ENCODE measurements at places on chromosomes 11 and 22.
A peak's percentile ranks its signal among the peaks of the same experiment; 100 is the strongest.

DNA sequence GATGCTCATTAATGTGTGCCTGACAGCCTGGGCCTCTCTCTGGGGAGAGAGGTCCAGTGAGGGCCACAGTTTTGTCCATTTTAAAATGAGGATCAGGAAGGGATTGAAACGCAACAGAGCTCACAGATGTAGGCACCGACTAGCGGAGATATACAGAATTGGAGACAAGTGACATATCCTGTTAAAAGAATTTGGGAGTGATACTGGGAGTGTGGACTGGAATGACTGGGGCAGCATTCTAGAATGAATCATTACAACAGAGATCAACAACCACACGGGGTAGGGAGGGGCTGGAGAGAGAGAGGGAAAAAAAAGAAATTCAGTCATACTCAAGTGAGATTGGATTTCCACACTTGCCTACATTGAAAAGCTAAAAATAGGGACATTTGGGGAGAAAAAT is 2.5 kb upstream of the NCAM1 start:
- DNase-seq, result peak; percentile 41

DNA sequence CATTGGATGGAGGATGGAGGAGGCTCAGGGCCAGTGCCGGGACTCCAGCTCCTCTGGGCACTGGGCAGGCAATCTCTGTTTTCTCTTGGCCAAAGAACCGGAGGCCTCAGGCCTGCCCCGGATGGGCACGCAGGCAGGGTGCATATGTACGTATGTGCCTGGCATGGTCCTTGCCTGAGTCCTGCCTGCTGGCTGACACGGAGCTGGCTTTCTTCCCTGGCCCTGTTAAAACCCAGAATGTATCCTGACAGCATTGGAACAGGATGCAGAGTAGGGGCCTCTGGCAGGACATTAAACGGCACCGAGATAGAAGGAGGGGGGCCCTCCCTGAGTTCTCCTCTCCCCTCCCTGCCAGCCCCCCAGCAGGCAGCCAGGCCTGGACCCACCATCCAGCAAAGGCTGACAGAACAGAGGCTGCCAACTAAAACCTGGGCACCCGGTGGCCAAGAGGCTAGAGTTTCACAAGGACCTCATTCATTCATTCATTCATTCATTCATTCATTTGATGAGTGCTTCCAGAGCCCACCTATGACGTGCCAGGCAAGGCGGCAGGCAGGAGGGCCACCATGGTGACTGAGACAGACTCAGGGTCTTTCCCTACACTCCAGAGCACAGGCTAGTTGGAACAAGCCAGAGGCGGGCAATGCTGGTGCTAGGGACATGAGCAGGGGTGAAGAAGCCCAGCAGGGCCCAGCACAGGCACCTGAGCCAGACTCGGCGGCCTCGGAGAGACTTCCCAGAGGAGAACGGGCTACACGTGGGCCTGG is 28.8 kb downstream of the FLRT1 start:
- no peak for DNase-seq

DNA sequence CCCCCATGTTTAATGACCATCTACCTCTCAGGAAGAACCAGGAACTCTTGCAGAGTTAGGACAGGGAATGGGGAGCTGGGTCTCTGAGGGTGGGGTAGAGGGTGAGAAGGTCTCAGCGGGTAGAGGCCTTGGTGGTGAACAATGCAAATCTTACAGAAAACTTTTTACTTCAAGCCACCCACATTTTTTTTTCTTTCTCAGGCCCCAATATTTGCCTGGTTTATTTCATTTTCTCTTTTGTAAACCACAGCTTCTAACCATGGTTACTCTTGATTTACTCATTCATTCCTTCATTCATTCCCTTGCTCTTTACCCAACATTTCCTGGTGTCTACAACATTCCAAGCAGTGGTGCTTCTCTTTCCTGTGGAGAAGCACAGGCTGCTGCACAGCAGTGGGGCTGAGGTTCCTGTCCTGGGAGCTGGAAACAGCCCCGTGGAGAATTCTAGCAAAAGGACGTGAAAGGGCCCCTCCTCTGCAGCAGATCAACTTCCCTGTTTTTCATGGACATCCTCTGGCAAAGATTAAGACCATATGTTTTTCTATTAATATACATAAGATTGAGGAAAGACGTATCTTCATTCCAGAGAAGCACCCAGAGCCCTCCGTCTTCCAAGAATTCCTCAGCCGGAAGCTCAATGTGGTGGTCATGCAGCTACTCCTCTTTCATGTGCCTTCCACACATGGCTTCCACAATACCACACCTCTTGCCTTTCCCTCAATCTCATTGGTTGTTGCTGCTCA is 224.4 kb upstream of the SESN3 start:
- no peak for DNase-seq

DNA sequence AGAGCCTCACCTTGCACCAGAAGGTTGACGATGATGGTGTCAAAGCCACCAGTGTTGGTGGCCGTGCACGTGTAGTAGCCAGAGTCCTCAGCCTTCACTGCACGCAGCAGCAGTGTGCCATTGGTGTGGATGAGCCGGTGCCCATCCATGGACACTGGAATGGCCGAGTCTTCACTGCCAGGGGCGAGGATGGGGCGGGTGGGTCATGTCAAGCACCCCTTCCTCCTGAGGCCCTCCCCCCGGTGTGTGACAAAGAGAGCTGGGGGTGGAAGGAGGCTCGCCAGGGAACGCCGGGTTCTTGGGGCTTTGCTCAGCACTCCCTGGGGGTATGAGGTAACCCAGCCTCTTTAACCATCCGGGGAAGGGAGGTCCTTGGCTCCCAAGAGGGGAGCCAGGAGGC is 111.6 kb downstream of the CEP164 start:
- DNase-seq, result no peak

DNA sequence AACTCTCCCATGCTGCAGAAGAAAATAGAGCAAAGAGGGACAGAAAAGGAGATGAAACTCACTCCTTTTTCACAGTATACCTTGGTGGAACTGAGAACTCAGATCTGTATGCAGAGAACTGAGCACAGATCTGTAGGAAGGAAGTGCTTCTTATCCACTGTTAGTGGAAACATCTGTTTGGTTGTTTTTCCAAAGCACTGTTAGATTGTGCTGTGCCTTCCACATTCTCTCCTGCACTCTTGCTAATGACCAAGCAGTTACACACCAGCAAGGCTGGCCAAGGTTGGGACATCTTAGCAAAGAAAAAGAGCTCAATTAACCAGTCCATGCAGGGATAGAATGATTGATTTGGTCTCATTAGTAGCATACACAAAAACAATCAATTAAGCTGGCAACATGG is 20.1 kb upstream of the SIK2 start:
- DNase-seq, result no peak

DNA sequence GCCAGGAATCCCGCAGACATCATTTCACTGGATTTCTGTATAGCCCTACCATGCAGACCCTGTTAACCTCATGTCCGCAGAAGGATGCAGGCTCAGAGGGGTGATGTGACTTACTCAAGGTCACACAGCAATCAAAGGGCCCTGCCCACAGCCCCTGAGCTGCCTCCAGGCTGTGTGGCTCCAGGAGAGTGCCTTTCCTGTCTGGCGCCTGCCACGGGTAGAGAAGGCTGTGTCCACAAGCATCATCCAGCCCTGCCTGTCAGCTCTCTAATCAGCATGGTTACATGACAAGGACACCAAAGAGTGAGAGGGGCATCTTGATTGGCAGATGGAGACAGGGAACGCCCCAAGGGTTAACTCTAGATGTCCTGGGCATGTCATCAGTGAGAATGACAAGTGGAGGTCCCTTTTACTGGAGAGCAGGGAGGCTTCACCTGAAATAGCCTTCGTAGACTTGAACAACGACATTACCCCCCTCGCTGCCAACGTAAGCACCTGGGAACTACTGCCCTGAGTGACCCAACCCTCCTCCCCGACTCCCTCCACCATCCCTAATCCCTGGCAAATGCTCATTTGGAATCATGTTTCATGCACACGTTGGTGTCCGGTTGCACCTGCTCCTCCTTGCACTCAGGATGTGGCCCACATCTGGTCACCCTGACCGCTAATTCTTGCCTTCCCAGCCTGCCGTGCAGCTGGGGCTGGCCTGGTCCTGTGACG is 6.9 kb downstream of the FGF19 start:
- no peak for DNase-seq

- DNase-seq, result peak; percentile 75
Measured at GRCh38 chr11:47857892-47858543, 9.9 kb upstream of the NUP160 start.

- no peak for DNase-seq
Measured at GRCh38 chr11:3132831-3133260, 32.3 kb downstream of the OSBPL5 start.

GRCh38 chr11:130215531-130216220 is 56.1 kb downstream of the ST14 start:
- DNase-seq, result no peak

GRCh38 chr22:26286091-26286820 is 117.0 kb downstream of the SEZ6L start:
- no peak for DNase-seq

Data from astrocyte (in vitro differentiated cells and primary cell).